ENCODE measurements at places on chromosomes 5 and 9.

DNA sequence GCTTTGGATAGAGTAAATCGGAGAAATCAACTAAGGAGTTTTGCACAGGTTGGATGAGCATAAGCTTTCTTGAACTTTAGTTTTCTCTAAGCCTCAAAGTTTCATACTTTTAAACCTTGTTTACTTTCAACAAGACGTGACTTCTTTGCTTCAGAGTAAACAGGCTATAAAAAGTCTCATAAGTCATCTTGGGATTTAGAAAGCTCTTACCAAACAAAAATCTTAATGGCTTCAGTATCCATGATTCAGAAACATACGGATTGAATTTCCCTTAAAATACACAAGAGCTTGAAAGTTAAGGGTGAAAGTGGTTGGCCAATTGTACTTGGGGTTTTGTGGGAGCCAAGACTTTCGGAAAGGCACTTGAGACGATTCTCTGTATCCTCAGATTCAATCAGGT lies 270.9 kb upstream of the ANKH start:
- DNase-seq: no peak

DNA sequence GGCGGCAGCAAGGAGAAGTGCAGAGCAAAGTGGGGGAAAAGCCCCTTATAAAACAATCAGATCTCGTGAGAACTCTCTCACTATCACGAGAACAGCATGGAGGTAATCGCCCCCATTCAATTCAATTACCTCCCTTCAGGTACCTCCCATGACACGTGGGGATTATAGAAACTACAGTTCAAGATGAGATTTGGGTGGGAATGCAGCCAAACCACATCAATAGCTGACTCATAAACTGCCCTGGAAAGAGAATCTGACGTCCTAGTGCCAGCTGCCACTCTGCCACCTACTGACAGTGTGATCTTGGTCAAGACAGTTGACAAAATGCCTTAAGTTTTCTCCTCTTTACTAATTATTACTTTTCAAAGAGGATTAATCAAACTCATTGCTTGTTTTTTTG lies 128.3 kb downstream of the GPBP1 start:
- no peak for DNase-seq

DNA sequence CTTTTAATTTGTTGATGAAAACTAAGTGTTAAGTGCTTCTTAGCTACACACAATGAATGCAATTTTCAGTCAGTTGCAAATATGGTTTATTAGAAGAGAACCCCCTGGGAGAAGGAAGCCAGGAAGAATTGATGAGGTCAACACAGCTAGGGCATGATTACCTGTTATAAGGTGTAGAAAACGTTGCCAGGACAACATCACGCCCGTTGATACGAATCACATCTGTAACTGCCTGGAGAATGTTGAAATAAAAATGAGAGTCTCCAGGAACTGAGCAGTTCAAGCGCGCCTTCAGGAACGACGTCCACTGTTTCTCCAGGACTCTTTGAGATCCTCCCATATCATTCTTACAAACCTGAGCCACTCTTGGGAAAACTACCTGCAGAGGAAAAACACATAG lies 88.0 kb downstream of the SEMA6A start:
- peak; percentile 40 for DNase-seq

DNA sequence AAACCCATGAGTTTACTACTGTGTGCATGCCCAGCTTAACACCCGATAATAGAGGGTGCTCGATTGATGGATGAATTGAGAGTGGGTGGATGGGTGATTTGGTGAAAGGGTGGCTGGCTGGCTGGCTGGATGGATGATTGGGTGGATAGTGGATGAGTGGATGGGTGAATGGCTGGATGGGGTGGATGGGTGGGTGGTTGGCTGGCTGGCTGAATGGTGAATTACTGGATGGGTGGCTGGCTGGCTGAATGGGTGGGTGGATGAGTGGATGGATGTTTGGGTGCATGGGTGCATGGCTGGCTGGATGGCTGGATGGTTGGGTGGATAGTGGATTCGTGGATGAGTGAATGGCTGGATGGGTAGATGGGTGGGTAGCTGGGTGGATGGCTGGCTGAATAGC lies 201.1 kb downstream of the IRX1 start:
- DNase-seq: no peak

GRCh38 chr5:16759147-16759773 lies 142.5 kb upstream of the RETREG1 start:
- no peak for DNase-seq

- DNase-seq: no peak
Measured at GRCh38 chr5:5537426-5537825, 114.9 kb downstream of the ICE1 start.

- DNase-seq: no peak
Measured at GRCh38 chr9:38047301-38048251, 21.5 kb downstream of the SHB start.

GRCh38 chr9:129571298-129572051 lies 49.4 kb downstream of the C9orf50 start:
- no peak for DNase-seq

DNA sequence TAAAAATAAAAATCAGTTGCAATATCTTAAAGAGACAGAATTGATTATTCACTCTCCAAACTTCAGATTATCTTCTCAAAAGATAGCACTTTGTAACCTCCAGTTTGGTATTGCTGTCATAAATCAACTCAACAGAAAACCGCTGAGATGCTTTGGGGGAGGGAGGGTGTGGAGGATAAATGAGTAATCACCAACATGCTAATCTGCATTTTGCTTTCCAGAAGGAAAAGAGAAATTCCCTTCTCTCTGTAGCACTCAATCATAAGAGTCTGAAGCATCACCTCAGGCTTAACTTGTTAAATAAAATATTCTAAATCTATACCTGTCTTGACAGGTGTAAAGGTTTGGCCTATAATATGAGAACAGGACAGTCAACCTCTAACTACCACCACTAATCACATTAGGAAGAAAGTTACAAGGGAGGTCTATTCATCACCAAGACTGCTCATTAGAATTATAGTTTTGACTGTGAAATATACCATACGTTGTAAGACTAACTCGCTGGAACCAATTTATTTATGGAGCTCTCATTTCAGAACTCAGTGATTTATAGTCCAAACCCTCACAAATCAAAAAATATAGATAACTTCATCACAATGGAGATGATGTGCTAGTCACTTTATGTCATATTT lies 89.0 kb downstream of the PIK3R1 start:
- no peak for DNase-seq

GRCh38 chr5:28737682-28738081 lies 1699.3 kb upstream of the CDH9 start:
- DNase-seq: no peak

DNA sequence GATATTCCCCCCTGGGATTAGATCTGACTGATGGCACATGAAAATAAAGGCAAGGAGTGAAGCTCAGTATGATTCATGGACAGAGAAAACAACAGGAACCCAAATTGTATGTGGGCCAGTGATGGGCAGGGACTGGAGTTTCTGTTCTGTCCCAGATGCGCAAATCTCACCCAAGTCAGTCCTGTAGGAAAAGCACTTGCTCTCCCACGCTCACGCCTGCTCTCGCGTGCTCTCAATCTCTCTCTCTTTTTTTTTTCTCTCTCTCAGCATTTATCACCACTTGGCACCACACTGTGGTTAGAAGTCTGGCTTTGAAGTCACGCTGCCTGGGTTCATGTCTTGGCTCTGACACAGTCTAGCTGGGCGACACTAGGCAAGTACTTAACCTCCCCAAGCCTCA lies 106.5 kb upstream of the LRRTM2 start:
- DNase-seq: no peak

GRCh38 chr5:1933364-1934055 lies 50.8 kb upstream of the IRX4 start:
- DNase-seq: no peak

DNA sequence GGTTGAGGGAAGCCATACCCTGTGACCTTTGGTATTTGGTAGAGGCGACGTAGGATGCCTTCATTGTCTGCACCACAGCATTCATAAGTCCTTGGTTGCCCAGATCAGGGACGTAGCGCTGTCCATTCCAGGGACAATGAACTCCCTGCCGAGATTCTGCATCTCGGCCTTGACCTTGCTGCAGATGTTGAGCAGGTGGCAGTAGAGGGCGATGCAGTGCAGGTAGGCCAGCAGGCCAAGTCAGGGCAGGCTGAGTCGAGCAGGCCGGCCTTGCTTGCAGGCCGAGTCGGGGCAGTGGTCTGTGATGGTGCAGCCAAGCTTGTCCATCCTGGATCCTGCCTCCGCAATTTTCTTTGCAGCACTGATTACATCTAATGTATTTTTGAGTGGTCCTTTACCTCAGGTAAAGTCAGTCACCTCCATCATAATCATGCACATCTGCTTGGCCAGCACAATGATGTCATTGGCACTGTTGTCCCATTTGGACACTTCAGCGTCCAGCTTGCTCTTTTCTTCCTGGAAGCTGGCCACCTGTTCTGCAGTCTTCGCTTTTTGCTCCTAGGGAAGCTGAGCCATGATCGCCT lies 93.4 kb upstream of the CCDC112 start:
- DNase-seq: no peak

DNA sequence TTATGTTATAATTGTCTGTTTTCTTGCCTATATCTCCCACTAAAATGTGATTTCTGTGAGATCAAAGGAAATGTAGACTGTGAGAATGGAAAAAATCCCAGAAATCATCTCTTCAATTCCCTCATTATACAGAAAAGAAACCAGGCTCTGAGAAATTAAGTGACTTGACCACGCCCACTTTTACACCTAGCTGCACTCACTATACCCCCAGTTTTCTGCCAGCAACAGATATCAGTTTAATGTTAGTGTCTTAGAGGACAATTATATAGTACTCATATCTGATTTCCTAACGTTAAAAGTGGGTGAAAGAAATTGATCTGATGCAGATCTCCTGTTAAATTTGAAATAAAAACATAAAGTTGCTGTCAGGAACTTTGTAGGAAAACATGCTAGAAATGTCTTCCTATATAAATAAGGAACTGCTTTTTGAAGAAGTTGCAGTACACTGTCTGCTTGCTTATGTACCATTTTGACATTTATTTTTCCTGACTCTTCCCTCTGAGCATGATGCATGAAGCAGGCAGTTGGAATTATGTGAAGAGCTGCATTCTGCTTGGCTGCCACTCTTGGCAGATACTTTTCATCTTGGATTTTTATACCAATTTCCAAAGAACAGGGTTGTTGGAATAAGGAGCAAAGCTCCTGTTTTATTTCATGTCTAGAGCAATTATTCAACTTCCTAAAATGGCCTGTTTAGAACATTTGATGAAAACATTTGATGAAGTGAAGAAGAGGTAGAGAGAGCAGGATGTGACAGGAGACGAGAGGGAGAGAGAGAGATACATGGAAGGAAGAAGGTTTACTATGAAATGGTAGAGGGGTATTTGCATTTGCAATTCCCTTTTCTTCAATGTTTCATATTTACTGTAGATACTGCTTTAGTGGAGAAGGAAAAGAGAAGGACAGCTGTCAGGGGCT lies 57.3 kb upstream of the RICTOR start:
- DNase-seq: no peak

GRCh38 chr5:176342766-176343458 lies 18.7 kb downstream of the KIAA1191 start:
- DNase-seq: no peak

DNA sequence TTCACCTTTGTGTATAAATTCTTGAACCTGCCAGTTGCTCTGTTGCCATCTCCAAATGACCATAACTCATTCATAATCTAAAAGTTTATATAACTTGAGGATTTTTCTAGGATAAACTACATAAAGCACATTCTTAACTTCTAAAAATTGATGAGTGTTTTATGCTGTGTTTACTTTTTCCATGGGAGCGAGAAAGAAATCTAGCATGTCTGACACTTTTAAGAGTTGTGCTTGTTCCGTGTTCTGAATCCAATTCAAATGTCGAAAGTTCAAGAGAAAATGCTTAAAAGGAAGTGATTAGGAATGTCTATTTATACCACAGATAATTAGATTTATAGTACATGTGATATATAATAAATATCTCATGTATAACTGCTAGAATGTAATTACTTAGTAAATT lies 154.4 kb downstream of the DEPDC1B start:
- no peak for DNase-seq

GRCh38 chr9:137130176-137130755 lies 8.7 kb upstream of the GRIN1 start:
- no peak for DNase-seq

- DNase-seq: no peak
Measured at GRCh38 chr9:77218612-77219011, 41.3 kb downstream of the VPS13A start.

GRCh38 chr5:174849426-174849825 lies 125.0 kb downstream of the MSX2 start:
- DNase-seq: peak; percentile 44

DNA sequence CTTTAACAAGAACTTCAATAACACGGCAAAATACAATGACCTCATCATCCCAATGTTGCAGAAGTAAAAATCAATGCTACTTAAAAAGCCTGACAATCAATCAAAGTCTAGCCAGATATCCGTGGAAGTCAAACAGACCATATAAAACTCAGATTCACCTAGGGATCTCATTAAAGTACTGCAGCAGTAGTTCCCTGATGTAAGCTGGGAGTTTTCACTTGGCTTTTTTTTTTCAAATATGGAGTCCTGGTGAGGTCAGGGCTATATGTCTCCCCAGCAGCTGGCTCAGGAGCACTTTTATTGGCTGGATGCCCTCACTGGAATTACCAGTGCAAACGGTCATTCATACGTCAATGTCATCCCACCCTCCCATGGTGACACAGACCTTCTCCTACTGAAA lies 220.6 kb upstream of the SLC30A5 start:
- no peak for DNase-seq

- DNase-seq: no peak
Measured at GRCh38 chr9:137374131-137374845, 48.7 kb downstream of the EXD3 start.

GRCh38 chr9:17121264-17121663 lies 13.6 kb upstream of the CNTLN start:
- no peak for DNase-seq

DNA sequence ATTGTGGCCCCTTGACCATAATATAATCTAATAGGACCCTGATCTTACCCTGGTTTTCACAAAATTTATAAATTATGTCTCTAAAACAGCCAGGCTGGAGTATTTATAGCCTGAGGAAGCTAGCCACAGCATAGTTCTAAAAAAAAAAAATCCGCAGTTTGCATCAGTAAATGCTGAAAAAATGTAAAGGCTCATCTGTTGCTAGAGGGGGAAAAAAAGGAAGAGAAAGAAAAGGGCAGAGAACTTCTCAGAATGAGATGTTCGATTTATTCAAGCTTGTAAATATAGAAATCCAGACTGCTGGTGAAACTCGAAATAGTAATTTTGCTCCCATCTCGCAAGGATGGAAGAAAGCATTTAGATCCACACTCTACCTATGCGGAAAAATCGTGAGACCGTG lies 467.5 kb downstream of the NTRK2 start:
- no peak for DNase-seq

- no peak for DNase-seq
Measured at GRCh38 chr5:167710444-167711073, 580.9 kb upstream of the WWC1 start.

DNA sequence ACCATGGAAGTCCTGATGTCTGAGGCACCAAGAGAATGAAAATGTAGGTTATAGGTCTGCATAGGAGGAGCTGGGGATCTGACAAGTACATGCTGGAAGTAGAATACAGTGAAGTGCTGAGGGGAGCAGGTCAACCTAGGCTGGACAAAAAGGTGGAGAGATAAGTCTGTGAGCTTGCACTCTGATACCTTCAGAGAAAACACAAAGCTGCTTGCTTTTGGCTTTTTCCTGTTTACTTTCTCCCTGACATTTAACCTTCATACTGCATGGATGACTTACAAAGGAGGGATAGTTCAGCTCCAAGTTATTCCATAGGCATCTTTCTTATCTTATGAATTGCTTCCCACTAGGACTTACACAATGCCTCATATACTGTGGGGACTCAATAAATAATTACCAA lies 256.7 kb upstream of the NREP start:
- DNase-seq: no peak

All from NCI-H774 (cell line).